NCI-H1417 treated with DMSO at 0.1 percent for 48 hours (cell line): ENCODE measurements at places on chromosomes 1 and 21.

DNA sequence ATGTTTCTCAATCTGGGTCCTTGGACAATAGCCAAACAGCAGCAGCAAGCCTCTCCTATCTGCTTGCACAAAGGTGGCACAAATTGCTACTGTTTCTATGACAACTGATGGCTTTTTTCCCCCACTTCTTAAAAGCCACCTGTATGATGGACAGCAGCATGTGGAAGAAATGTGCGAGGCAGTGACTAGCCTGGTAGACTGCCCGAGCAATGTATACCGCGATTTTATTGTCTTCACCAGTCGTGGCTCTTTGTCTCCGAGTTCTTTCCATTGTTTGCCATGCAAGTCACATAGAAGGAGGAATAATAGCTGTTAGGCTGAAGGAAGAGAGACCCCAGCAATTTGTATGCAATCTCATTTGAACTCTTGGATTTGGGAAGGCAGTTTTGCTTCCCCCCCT, 79.4 kb downstream of the S1PR1 start:
- peak; percentile 92 for DNase-seq

DNA sequence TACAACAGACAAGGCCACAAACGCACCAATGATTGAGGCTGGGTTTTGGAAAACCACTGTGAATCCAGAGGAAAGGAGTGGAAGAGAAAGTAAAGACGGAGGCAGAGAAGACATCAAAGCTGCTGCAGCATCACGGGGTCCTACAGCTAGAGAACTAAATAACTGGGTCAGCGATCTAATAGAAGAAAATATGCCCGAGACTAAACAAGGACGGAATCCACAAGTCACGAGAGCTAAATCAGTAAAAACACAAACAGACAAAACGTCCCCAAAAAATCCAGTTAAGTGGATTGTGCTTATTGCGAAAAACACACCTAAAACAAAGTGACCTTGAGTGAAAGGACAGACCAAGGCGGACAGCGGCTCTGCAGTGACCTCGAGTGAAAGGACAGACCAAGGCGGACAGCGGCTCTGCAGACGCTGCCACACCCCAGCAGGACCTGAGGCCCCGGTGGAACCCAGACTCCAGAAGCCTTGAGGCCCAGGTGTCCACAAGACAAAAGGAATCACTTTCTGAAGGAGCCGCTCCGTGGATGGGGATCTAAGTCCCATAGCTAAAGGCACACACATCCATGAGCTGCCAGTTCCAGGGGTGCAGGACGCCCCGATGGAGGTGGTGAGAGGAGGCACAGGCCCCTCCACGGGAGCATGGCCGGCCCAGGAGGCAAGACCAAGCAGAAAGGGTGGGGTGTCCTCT, 6.0 kb downstream of the FTCD start:
- no peak for DNase-seq

DNA sequence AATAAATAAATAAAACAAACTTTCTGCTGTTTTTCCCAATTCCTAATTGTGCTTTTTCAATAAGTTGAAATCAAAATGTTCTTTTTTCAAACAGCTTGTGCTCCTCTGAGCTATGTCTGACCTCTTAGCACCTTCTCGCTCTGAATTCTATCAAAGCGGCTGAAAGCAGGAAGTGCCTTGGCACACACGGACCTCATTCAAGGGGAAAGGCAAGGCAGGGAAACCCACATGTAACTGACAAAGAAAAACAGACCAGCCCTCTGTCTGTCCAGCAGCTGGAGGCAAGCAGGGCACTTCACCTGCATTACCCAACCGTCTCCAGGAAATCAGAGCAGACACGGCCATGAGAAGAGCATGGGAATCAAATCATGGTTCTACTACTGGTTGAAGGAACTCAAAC, 56.7 kb downstream of the PLPP3 start:
- no peak for DNase-seq

DNA sequence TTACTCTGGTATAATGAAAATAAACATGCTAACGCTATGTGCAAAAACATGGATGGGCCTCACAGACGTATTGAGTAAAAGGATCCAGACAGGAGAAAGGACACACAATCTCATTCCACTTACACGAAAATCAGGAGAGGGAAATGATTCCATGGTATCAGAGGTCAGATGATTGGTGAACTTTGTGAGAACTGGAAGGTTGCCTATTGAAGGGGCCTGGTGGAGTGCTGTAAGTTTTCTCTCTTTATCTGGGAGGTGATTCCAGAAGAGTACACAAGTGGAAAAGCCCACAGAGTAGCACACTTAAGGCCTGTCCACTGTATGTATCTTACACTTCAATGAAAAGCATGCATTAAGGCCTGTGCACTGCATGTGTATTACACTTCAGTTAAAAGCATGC, 9.6 kb downstream of the GSTM2 start:
- no peak for DNase-seq

- peak; percentile 6 for DNase-seq
Measured at GRCh38 chr1:23558140-23558871, 995 bp downstream of the ID3 start.

- no peak for DNase-seq
Measured at GRCh38 chr1:6041432-6042062, 4.1 kb upstream of the KCNAB2 start.

GRCh38 chr1:116923421-116923820, 13.7 kb downstream of the PTGFRN start:
- no peak for DNase-seq
